ENCODE measurements at places on chromosomes 5 and 9.

DNA sequence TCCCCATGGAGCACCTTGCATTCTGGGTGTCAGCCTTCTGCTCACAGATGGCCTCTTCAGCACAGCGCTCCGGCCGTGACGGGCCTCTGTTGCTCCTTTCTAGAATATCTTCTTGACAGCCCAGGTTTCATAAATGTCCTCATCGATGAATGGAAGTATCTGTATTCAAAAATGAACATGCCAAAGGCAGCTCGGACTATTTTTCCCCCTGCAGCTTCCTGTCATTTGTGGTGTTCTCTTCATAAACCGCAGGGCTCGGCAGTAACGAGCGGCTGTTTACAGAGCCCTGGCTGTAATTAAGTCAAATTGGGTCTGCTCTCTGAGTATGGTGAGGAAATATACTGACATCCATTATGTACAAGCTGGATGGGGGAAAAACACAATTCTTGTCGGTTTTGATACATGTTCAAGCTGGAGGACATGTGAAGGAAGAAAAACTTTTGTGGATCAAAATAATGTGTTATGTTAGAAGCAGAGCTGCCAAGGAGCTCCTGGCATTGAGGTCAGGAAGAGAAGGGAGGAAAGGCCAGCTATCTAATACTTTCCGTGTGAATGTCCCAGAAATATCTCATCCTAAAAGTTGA is 154.1 kb upstream of the CD180 start:
- peak; percentile 38 for DNase-seq

- DNase-seq: no peak
These were observed 59.1 kb downstream of the PJA2 start for GRCh38 chr5:109350537-109351270.

DNA sequence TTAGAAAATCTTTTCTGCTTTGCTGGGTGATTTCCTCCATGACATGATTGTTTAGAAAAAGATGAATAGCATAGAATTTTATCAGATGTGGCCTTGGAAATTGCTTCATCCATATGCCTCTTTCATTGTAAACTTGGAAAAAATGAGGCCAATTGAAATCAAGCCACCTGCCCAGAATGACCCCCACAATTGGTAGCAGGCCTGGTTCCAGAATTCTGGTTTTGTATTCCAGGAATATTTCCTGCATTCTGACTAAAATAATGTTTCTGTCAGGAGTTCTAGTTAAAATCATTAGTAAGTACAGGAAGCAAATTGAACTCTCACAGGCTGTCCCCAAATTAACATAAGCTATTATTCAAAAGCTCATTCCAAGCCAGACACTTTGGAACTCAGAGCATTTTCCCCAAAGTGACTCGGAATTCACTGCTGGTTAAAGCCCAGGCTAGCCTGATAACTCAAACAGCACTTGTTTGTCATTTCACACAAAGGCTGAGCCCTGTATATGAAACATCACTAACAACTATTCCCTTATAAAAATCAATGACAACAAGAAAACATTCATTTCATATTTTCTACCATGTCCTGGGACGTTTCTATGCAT is 75.1 kb upstream of the ADCY2 start:
- DNase-seq: no peak

DNA sequence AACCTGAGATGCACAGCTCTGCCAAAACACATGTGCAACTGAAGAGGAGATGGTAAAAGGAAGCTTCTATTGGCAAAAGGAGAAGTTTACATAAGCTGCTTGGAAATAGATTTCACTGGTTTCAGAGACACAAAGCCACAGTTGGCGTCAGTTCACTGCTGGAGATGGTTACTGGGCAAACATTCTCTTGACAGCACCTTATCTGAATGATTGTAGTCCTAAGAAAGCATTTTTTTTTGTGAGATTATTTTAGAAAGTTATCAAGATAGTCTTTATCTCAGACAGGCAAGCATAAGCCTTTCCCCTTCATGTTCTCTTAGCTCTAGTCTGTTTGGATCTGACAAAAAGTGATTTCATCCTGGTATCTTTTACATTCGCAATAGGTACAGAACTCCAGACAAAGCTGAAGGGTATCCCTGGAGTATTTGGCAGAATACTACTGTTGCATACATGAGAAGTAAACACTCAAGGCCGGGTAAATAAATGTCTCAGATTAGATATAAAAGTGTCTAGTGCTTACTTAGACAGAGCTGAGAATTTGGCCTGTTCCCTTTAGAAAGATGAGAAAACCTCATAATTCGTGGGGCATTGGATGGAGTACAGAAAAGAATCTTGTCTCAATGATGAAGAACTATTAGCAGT is 1668.0 kb upstream of the NUDT12 start:
- no peak for DNase-seq

GRCh38 chr5:16067415-16067814 is 112.2 kb downstream of the MARCHF11 start:
- DNase-seq: no peak

DNA sequence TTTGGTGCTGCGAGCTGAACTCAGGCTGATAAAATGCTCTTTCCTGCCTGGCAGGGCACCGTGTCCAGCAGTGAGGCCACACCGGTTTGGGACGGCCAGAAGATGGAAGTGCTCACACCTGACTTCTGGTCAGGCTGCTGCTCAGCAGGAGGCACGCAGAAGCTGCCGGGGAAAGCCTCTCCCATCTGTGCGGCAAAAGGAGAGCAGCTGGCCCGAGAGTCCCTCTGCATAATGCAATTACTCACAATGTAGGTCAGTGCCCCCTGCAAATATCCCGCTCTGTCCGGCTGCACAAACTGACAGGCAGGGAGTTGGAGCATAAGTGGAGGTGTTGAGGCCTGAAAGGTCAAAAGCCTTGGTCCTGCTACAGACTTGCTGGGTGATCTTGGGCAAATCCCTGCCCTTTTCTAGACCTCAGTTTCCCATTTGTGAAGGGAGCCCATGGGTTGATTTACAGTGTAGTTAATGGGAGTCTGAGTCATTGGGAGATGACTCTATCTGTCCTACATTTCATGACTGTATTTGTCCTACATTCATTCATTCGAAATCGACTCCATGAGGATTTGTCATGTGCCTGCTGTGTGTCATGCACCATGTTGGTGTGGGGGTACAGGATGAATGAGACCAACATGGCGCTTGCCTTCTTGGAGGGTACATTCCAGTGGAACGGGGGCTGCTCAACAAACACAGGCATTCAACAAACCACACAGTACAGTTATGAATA is 61.8 kb upstream of the TBC1D2 start:
- no peak for DNase-seq

GRCh38 chr5:59790376-59790775 is 103.2 kb downstream of the PDE4D start:
- peak; percentile 16 for DNase-seq

DNA sequence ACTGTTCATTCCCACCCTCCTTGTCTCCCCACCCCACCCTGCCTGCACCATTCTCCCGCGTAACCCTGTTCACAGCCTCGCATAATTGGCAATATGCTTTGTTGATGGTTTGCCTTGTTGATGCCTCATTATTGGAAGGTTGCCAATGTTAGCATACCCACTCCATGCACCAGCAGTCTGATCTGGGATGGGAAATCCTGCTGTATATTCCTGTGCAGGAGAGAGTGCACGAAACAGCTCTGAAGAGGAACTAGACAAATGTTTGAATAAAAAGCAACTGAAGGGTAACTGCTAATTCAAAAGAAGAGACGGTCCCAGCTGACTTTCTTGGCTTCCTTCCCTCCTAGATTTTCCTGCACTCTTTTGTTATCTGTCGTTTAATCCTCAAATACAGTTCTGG is 271.7 kb upstream of the TLE4 start:
- DNase-seq: no peak

GRCh38 chr5:89071941-89072331 is 189.0 kb upstream of the MEF2C start:
- no peak for DNase-seq

GRCh38 chr9:16496908-16497307 is 373.6 kb downstream of the BNC2 start:
- no peak for DNase-seq

DNA sequence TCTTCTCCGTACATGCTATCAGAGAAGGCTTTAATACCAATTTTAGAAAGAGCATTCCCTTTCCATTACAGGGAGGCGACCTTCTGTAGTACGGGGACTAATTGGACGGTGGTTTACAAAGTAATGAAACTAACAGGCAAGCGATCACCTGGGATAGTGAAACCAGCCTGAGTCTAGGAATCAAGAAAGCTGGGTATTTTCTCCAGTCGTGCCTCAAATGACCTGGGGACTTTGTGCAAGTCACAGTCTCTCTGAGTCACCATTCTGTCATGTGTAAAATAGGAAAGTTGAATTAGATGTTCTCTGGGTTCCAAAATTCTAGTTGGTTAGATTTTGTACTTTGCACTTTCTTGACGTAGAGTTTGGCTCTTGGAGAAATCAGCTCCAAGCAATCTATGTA is 22.7 kb upstream of the SSBP2 start:
- no peak for DNase-seq

DNA sequence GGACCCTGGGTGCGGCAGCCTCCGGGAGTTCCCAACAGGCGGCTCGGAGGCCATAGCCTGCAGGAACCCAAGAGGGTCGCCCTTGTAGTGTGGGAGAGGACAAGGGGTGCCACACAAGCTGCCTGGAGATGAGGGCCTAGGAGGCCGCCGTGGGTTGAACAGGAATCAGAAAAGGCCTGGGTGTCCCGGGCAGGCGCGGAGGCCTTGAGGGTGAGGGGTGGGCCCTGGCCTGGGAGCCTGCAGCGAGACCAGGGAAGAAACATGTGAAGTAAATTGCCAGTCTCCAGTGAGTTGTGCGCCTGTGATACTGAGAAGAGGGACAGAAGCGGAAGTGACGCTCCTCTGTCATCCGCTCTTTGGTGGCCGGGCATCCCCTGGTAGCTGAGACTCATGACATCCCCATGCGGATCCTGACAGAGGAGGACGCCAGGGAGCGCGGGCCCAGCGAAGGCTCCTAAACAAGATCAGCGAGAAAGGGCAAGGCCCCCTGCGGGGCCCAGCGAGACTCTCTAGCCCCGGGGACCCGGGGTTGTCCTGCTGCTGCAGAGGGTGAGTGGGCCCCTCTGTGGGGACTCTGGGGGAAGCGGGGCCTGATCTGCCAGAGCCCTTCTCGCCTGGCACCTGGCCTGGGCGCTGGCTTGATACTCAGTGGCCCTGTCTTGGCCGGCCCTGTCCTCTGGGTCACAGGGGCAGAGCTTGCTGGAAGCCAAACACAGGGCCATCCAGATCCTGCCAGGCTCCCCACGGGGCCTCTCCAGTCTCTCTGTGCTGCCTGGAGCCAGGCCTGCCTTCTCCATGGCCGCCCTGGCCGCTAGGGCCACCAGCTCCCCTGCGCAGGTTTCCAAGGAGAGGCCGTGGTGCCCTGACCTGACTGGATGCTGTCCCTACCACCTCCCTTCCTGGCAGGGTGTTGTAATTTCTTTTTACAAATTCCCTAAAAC is 788.4 kb downstream of the TLE4 start:
- no peak for DNase-seq

DNA sequence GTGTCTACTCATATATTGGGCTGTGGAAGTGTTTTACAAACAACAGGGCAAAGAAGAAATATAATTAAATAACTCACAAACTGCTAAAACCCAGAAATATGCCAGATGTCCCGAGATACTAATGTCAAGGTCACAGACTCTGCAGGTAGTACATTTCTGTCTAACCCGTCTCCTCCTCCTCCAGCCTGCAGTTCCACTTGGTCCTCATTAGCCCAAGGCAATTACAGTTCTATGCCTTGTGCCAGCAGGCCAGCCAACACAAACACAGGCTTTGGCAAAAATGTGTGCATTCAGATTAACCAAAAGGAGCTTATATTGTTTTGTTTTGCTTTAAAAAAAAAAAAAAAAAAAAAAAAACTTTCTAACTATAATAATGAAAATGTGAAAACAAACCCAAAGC is 148.8 kb downstream of the MYO10 start:
- no peak for DNase-seq

- DNase-seq: no peak
These were observed 19.4 kb upstream of the RHOBTB3 start for GRCh38 chr5:95711501-95712346.

GRCh38 chr5:74919487-74919886 is 53.3 kb upstream of the FAM169A start:
- DNase-seq: peak; percentile 54

DNA sequence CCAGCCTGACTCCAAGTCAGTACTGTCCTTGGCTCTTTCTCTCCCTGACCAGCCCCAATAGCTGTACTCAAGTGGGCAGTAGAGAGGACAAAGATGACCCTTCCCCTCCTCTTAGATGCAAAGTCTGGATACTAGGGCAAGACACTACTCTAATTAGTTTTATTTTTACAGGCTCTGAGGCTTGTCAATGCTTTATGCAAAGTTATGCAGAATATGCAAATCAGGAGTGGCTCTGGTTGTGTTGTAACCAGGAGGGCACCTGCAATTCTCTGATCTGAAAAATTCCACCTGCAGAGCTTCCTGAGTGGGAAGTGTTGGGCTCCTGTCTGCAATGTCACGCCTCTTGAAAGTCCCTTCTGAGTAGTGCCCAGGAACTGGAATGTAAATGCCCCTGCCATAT is 201.5 kb downstream of the RGS3 start:
- no peak for DNase-seq

Measured in CD4-positive, alpha-beta T cell treated with Interleukin-21 for 1 hour (primary cell).